ENCODE measurements at places on chromosomes 5 and 9.
A peak's percentile ranks its signal among the peaks of the same experiment; 100 is the strongest.

GRCh38 chr9:122498883-122499288 lies 11.7 kb upstream of the OR1J2 start:
- peak; percentile 6 for DNase-seq

DNA sequence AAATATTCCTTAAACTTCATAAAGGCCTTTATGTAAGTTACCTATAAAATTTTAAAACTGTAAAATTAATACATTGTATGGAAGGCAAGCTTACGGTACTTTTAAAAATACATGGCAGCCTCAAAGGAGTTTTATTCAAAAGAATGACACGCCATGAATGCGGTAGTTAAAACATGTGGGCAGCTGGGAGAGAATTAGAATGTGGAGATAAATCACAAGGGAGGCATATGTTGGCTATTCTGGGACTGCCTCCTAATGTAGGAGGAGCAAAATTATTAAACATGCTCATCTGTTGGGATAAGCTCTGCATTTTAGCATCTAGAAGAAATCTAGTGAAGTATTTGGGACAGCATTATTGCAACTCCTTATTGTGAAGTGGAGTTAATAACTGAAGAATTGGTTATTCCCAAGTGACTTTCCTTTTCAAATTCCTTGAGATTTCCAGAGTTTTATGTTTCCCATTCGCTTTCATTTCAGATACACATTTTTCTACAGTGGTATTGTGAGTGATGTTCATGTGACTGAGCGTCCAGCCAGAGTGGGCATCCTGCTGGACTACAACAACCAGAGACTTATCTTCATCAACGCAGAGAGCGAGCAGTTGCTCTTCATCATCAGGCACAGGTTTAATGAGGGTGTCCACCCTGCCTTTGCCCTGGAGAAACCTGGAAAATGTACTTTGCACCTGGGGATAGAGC lies 109.4 kb downstream of the CMYA5 start:
- no peak for DNase-seq

DNA sequence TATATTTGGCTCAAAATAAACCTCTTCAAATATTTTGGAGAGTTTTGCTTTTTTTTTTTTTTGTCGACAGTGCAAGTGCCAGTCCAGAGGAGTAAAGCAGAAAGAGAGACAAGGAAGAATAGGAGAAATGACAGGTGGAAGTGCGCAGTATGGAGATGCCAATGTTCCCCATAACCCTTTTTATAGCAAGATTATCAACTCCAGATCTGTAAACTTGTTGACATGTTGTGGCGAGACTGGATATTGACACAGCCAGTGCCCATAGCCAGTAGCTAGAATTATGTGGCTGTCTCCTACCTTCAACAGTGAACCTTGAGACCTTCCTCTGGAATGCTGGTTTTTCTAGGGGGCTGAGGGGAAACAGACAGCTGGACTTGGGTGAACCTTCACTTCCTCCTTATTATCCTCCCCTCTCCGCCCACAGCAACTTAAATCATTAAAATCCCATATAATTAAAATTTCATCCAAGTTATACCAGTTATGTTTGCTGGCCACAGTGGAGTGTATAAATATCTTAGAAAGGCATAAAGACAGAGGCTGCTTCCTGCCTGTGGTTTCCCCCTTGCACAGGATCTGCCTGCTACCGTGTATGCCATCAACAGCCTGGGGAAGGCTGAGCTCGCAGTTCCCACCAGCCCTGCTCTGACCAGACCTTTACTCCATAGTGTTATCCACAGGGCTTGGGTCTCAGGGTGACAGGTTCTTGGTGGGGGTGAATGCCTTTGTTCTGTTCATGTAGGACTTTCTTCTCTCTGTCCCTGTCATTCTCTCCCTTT lies 112.3 kb upstream of the ANKH start:
- peak; percentile 2 for DNase-seq

GRCh38 chr5:95760273-95761191 lies 29.4 kb downstream of the RHOBTB3 start:
- no peak for DNase-seq

- no peak for DNase-seq
These were observed 112.4 kb downstream of the ISL1 start for GRCh38 chr5:51495672-51496071.

- DNase-seq: no peak
These were observed 80.9 kb upstream of the PLPP6 start for GRCh38 chr9:4581035-4581760.

DNA sequence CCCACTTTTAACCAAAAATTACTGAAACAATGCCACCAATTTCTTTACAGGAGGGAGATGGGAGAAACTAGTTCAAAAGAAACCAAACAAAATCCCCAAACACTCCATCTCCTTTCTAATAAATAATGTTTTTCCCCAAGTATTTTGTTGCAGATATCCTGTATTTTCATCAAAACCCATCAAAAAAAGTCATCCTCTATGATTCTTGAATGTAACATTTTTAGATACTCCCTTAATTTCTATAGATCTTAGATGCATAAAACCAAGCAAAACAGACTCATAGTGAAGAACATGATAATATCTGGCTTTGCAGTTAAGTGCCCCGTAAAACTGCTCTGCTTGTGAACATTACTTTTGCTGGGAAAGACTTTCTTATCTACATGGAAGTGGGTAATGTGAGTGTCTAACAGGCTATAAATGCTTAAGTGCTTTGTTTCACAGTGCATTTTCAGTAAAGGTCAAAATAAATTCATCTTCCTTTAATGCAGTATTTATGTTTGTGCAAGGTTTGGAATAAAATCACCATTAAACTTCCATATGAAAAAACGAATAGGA lies 77.3 kb upstream of the TBCA start:
- no peak for DNase-seq

DNA sequence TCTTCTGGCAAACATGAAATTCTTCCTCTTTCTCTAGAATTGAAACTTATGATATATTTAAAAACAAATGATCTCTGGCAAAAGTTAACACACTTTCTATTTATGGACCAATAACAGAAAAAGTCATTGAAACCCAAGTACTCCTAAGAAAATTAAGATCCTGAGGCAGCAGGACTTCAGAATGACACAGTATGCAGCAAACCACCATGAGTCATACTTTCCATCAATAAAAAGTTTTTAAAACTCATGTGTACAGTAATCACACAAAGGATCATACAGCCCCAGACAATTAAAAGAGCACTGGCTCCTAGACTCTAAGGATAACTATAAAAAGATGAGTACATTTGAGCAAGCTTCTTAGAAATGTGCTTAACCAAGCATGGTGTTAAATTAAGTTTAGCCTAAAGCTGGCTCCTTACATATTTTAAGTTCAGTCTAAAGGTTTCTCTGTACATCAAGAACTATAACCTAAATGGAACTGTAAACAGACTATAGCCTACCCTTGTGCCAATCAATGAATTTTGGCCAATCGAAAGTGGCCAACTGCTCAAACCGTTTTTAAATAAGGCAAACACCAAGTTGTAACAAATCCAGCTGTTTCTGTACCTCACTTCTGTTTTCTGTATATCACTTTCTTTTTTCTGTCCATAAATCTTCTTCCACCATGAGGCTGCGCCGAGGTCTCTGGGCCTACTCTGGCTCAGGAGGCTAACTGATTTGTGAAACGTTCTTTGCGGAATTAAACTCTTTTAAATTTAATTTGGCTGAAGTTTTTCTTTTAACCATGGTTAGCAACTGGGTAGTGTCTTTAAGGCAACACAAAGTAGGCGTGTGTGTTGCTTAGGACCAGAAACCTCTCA lies 232.1 kb upstream of the PIK3R1 start:
- DNase-seq: no peak

GRCh38 chr9:137437691-137438590 lies 3.2 kb downstream of the ENTPD8 start:
- DNase-seq: no peak

DNA sequence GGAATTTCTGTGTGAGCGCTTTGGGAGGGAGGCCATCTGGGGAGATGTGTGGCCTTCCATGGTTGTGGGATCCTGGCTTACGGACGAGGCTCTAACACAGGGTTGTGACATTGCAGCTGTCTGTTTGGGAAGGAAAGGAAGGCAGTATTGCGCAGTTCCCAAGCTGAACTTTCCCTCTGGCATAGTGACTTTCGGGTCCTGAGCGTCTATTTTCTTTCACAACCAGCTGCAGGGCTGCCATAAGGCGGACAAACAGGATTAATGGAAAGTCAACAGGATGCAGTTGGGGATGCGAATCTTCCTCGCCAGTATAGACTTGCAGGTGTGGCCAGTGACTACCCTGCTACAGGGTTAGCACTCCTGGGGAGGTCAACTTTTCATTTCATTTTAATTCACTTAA lies 25.9 kb downstream of the CCT5 start:
- no peak for DNase-seq

- DNase-seq: no peak
These were observed 90.4 kb upstream of the IL6ST start for GRCh38 chr5:56085193-56085592.

GRCh38 chr5:39024884-39025283 lies 49.3 kb downstream of the RICTOR start:
- no peak for DNase-seq

DNA sequence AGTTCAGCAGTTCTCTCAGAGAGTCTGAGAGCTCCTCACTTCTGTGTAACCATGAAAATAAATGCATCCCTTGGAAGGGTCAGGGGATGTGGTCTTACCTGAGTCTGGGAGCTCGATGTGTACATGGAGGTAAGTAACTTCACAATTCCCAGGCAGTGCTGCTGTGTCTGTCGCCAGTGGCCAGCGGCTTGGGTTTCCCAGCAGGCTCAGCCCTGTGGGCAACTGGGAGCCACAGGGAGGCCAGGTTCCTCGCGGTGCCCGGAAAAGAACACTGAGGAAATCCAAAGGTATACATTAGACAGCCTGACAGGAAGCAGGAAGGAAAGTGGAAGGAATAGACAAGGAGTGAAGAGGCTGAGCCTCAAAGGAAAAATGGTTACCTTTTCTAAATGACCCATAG lies 62.2 kb downstream of the OSTF1 start:
- DNase-seq: no peak

DNA sequence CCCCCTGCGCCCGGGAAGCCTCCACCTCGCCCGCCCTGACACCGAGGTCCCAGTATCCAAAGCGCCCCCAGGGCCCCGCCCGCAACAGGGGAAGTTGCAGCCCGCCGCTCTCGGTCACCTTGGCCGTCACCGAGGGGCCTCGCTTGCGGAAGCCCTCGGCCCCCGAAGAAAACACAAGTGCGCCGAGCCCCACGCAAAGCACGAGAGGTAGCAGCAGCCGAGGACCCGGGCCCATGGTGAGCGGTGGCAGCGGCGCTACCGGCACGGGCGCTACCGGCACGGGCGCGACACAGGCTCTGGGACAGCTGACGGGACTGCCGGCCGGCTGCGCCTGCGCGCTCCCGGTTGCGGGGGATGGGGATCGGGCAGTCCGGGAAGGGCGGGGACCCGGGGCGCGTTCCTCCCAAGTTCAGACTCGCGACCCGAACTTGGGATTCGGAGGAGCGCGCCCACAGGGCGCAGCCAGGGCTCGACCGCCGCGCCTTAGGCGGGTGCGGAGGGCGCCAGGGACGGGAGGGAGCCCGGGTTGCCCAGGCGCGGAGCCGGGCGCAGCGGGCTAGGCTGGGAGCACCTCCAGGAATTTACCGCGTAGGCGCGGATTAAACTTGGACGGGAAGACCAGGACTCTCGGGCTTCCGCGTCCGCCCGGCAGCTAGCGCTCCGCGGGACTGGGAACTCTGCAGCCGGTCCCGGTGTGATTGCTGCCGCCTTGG lies at the start of gene PPIC:
Gene PPIC (minus strand): TSS at position 335 of the 713 bp plus-strand sequence. CDS start 100 bp downstream, at position 235.
- peak; percentile 34 for DNase-seq

DNA sequence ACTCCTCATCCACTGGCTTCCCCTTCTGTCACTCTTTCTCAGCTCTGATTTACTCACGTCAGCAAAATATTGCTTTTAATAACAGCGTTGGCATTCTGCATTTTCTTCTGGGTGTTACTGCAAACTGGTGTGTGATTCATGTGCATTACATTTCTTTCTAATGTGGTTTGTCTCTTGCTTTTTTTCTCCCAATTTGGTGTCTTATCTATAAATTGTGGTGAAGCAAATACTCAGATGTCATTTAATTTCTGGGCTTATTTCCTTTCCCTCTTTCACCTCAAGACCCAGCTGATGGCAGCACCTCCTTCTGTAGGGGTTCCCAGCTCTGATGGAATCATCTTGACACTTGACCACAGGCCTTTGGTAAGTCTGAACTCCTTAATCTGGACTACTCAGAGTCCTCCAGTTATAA lies 180.7 kb upstream of the ZNF618 start:
- DNase-seq: no peak

DNA sequence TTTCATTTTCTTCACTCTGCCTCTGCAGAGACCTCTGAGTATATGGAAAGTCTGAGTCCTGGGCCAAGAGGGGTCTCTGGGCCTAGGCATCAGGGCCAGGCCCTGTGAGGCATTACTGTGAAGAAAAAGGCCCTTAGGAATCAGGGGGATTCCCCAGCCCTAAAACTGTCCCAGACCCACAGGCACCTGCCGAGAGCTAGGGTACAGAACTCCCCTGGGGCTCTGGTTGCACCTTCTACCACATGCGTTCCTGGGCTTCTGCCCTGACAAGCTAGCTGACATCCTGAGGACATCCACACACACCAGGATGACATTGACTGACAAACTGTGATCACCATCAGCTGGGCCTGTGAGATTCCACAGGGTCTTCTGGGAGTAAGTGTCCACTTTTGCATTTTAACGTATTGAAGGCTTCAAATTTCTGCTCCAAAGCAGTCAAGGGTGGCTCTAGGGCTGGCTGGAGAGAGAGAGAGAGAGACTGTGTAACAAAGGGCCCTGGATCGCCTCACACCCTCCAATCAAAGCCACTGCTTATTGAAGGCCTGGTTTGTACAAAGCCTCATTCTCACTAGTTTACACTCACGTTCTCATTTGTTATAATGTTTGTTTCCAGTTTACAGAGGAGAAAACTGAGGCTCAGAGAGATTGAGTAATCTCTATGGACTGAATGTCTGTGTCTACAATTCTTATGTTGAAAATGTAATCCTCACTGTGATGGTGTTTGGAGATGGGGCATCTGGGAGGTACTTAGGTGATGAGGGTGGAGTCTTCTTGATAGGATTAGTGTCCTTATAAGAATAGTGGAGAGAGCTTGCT lies 45.1 kb downstream of the TGFBI start:
- DNase-seq: no peak

GRCh38 chr5:34771076-34771475 lies 67.9 kb upstream of the TTC23L start:
- DNase-seq: no peak

- DNase-seq: no peak
These were observed 149.8 kb upstream of the ZNF462 start for GRCh38 chr9:106713206-106713605.

DNA sequence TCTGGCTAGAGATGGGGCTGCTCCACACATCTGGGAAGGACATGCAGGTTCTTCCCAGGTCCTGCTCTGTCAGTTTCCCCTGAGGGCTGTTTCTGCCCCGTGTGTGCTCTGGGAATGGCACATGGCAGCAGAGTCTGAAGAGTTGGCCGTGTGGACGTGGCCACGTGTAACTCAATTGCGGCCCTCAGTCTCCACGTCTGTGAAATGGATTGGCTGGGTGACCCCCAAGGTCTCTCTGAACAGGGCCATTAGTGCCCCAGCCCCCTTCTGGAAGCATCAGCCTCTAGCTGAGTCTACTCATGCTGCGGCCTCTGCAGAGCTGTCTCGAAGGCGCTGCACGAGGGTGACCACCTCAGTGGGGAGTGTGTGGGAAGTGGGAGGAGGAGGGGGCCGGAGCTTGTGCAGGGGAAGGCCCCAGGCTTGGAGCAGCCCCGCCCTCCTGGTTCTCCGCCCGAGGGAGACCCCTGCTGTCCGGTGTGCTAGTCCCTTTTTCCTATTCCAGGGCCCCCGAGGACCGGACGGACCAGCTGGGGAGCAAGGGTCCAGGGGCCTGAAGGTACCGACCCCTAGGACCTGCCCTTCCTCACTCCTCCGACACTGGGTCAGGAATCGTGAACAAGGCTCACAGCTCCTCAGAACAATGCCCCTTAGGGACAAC lies 58.9 kb upstream of the ORM1 start:
- no peak for DNase-seq

GRCh38 chr9:38125889-38126288 lies 56.9 kb upstream of the SHB start:
- no peak for DNase-seq
